C1 segment of cervical spinal cord (tissue), 14 donors: ENCODE measurements at places on chromosomes 7 and 10.

DNA sequence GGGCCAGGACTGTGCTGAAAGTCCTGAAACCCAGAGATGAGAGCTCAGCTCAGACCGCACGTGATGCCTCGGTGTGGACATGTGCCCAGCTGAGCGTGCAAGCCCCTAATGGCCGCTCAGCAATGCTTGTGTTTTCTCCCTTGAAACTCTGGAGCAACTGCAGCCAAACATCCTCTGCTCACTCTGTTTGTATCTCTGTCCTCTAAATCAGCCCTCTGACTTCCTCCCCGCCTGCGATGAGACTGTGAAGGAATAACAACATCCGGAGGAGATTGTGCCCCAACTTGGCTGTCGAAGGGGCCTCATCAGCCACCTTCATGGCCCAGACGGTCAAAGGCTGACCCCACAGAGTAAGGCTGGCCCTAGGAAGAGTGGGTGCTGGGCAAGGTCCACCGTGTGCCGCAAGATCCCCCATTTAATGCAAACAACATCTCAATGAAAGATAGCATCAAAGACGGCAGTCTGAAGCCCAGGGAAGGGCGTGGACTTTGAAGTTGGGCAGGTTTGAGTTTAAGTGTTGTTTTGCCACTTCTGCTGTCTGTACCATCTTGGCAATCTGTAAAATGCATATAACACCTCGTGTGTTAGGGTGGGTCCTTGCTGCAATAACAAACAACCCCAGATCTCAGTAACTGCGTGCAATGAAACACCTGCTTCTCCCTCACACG is 39.9 kb downstream of the CALML3 start:
- DNase-seq, result no peak

GRCh38 chr10:22369434-22370072 is 24.3 kb downstream of the SPAG6 start:
- no peak for DNase-seq

DNA sequence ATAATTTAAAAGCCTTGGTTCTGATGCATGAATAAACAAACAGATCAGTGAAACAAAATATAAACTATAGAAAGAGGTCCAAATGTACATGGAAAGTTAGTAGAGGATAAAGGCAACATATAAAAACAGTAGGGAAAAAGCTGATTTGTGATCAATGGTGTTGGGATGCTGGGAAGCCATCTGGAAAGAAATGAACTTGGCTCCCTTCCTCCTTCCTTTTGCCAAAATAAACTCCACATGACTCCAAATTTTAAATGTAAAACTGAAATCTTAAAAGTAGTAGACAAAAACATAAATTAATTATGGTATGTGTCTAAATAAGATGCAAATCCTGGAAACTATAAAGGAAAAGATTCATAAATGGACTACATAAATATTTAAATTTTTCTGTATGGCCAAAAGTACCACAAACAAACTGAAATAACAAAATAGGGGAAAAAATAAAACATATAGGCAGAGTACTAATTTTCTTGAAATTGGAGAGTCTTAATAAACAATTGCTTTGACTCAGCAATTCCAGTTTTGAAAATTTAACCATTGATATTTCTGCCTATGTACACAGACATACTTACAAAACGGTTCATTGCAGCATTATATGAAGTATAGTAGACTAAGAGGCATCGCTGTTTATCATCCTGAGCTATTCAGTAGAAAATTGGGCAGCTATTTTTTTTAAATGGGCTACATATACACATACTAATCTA is 77.0 kb upstream of the TRIM24 start:
- DNase-seq, result no peak

DNA sequence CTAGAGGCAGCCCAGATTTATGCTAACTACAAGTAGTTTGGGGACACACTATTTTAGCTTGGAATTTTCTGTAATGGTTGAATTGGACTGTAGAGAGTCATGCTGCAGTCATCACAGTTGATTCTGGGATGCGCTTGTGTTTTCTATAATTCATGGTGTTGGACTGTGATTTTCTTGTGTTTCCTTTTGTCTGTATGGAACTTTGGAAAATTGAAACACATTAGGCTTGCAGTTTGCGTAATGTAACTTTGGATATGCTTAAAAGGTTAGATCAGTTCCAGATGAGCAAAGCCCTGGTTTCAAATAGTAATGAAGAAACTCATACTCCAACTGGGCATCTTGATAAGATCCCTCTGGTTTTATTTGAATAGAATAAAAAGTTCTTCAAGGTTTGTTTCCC is 502.2 kb downstream of the ARL4A start:
- DNase-seq, result no peak

GRCh38 chr10:45409782-45410181 is 35.8 kb downstream of the ALOX5 start:
- DNase-seq, result no peak

DNA sequence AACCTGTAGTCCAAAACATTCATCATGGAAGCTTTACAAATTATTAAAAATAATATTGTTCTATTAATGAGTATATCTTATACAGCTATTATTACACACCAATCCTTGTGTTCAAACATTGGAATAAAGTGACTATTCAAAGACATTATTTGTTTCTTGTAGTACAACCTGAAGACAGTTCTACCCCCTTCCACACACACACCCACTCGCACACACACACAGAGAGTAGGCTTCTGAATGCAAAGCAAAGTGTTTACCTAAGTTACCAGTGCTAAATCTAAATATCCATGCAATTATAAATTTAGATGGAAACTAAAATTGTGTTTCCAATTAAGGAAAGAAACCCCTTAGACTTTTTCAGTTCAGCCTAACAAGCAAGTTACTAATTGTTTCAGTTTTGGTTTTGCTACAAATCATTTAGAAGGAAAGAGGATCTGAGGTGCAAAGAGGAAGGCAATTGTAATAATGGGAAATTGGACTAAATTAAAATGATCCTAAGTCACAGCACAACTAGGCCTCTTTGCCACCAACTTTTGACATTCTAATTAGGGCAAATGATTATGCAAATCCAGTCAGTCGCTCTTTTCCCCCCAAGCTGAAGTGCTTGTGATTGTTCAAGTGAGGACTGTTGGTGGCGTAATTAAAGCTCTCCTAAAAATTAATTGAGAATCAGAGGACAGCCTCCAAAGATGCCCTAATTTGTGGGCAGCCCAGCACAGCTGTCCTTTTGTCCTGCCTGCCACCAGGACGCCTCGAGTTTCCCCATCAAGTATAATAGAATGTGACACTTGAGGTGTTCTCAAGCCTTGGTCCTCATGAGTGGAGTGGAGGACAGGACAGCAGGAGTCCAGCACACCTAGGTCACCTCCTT is 19.9 kb upstream of the ATOH7 start:
- no peak for DNase-seq

DNA sequence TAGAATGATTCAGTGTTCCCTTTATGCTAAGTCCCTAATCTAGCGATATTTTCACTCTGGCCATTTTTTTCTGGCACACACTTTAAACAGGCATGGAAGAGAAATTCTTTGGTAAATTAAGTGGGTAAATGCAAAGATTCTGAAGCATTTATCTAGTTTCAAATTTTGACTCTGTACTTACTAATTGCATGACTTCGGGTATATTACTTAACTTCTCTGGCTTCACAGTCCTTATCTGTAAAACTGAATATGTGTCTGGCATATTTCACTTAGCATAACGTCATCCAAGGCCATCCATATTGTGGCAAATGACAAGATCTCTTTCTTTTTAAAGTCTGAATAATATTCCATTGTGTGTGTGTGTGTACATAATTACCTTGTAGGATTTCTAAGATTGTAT is 114.5 kb downstream of the MBL2 start:
- no peak for DNase-seq

DNA sequence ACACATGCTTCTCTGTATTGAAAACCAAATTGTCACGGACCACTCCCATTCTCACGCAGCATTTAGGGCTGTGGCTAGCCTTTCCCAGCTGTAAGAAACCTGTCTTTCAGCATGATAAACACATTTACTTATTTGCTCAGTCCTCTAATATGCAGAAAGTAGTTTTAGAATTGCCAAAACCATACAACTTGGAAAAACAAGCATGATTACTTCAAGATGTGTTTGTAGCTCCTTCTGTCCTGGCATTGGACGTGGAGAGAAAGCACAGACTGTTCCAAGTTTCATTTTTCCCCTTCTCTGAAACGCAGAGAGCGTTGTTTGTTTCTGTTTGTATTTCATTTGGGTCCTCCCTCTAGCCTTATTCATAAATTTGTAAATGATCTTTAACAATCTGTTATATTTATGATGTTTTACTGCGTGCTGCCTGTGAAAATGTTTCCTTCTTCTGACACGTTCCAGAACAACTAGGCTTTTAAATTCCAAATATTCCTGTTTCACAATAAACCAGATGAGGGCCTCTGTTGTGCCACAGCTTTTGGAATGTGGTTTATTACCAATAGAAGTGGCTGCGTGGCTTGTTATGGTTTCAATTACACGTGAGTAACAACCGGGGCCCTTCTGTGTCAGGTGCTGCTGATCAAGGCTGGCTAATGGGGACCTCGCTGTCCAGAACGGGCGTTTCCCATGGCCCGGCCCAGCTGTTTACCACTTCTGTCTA is 26.1 kb downstream of the MNX1 start:
- no peak for DNase-seq

- DNase-seq, result no peak
Observed at GRCh38 chr7:139523199-139523941, at the start of gene CLEC2L. Gene CLEC2L (plus strand): TSS chr7:139523685. CDS start chr7:139523928, 243 bp downstream.

DNA sequence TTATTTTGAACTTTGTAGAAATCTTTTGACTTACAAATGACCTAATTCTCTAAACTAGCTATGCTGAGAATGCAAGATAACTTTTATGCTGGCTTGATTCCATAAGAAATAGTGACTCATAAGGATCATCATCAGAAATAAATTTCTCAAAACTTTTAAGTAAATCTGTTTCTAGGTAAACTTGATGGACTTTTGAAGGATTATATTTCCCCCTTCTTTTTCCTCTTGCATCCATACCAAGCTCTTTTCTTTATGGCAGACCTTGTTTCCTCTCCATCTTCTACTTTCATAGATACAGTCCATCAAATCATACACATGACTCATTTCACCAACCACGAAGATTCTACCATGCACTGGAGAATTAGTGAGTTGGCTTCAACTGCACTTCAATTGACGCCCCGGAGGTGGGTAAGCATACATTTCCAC is 336.3 kb downstream of the KCNMA1 start:
- DNase-seq, result no peak

DNA sequence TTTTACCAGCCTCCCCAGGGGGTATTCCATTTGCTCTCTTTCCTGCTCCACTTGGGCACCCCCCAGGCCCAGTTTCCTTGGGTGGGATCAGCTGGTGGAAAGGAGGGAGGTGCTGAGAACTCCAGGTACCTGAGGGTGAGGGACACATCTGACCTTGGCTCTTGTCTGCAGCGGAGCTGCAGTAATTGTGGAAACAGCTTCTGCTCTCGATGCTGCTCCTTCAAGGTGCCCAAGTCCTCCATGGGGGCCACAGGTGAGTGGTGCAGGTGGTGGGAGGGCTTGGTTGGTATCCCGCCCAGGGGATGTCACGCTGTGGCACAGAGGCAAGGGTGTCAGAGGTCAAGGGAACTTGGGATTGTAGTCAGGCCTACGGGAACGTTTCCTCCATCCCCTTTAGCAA is 14.3 kb downstream of the SFRP5 start:
- DNase-seq, result no peak
